ENCODE measurements at places on chromosomes 1 and 21.
A peak's percentile ranks its signal among the peaks of the same experiment; 100 is the strongest.

DNA sequence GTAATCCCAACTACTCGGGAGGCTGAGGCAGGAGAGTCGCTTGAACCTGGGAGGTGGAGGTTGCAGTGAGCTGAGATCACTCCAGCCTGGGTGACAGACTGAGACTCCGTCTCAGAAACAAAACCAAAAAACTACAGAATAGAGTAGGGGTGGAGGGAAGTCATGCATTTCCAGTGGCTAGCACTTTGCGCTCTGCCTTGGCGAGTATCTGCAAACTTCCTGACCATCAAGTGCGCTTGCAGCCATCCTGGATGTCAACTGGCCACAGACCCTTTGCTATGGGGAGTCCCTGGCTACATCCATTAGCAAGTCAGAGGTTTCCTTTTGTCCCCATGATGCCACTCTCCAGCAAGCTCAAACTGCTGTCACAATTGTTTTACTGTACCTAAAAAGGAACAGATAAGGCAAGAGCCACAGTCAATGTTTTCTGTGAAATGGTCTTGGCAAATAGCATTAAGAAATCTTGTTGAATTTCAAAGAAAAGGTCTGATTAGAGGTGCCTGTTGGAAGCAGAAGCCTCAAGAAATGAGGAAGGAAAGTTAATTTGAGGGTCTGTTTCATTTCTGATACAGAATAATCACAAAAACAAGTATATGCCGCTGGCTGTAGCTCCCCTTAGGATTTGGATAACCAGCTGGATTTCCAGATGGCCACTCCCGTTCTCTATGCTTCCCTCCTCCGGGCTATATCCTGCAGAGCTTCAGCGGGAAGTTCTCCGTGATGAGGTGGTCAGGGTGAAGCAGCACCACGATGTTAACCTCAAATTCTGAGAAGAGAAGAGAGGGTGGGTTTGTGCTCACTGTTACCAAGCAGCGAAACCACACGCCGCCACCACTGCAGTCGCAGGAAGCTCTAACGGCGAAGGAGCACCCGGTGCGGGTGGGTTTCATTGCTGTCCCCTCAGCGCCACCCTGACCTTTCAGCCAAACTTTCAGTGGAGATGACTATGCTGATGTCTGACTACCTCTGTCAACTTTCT is 42.0 kb downstream of the VPS26C start:
- DNase-seq = no peak

GRCh38 chr1:66644331-66644730 is 107.9 kb upstream of the DYNLT5 start:
- DNase-seq = no peak

GRCh38 chr1:44294588-44295007 is 60.5 kb downstream of the ERI3 start:
- DNase-seq = no peak

- no peak for DNase-seq
Measured at GRCh38 chr1:91712981-91713841, 172.7 kb downstream of the TGFBR3 start.

GRCh38 chr1:231215681-231216385 is 25.2 kb upstream of the GNPAT start:
- DNase-seq = peak; percentile 8

GRCh38 chr1:236038034-236038433 is 26.9 kb downstream of the NID1 start:
- DNase-seq = no peak

DNA sequence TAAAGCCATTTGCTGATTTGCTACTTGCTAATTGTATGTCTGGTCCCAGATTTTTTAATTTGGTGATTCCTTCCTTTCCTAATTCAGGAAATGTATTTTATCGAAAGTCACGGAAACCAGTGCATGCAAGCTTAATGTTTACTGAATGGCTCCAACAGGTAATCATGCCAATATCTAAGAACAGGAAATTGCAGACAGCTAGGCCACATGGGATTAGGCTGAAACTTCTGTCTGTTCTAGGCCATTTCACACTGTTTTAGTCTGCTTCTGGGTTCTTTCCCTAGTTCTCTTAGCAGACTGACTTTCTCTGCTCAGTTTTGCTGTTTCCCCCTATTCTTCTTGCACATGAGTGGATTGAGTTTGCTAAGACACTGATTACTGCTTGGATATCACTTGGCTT is 111.4 kb downstream of the NTNG1 start:
- no peak for DNase-seq
